ENCODE measurements at places on chromosomes 5 and 9.

- DNase-seq, result peak; percentile 4
Observed at GRCh38 chr5:179230061-179230461, 115.2 kb downstream of the ADAMTS2 start.

- DNase-seq, result no peak
Observed at GRCh38 chr9:74973714-74974113, 21.0 kb upstream of the C9orf40 start.

DNA sequence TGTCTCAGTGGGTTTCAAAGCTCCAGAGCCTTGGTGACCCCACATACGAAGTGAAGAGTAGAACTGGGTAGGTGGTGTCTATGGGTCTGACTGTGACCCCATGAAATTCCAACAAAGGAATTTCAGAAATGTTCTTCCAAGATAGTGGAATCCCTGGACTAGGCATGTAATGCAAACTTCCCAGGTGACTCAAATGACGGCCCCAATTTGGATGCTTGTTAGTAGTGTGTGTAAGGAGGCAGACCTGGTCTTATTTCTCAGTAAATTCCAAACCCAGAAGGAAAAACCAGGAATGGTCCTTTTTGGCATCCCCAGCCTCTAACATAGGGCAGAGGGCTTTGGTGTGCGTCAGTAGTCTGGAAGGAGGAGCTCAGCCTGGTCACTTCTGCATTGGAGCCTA is 43.6 kb upstream of the ABCA1 start:
- DNase-seq, result no peak

- DNase-seq, result peak; percentile 41
Observed at GRCh38 chr9:128340691-128341434, 536 bp downstream of the SLC27A4 start.

DNA sequence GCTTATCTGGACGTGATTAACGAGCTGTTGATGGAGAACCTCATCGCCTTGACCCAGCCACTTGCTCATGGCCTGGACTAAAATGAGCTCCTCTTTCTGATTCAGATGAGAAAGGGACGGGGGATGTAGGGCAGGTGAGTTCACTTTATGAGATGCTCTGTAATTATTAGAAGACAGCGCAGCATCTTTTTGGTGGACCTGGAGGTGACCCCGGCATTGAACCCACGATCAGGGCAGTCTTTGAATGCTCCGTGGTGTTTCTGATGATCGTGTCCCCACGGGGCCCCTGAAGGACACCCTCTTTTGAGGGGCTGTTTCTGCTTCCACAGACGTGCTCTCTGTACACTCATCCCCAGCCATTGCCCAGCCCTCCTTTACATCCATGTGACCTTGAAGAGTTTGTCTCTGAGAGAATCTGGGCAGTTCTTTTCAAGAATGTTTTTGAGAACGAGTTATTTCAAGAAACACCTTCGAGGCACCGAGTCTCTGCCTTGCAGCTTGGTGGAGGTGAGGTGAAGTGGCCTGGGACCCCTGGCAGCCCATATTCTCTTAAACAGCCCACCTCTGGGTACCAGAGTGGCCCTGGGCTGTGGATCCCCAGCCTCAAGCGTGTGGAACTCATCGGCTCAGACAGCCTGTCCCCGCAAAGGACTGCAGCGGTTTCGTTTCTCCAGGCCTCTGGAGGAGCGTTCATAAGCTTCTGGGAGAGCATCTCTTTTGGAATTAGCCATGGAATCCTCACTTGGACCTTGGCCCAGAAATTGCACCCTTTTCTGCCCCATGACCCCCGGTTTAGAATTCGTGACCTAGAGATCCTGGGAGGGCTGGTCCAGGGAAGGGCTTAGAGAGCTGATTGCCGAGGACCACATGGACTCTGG is 50.3 kb downstream of the COL5A1 start:
- no peak for DNase-seq

DNA sequence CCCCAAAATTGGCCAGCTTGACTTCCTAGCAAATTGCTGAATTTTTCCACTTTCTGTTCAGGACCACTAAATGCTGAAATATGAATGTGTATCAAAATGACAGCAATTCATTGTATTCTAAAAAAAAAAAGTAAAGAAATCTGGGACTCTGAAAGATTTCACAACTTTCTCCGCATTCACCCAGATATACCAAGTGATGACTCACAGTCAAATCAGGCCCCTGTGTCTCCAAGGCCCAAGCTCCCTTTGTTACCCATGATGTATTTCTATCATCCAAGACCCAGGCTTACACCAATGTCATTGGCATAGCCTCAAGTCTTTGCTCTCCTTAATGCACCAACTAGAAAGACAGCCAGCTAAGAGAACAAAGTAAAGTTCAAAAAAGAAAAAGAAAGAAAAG is 493.9 kb downstream of the NTRK2 start:
- DNase-seq, result no peak

GRCh38 chr5:59587489-59588337 is 305.8 kb downstream of the PDE4D start:
- DNase-seq, result no peak

DNA sequence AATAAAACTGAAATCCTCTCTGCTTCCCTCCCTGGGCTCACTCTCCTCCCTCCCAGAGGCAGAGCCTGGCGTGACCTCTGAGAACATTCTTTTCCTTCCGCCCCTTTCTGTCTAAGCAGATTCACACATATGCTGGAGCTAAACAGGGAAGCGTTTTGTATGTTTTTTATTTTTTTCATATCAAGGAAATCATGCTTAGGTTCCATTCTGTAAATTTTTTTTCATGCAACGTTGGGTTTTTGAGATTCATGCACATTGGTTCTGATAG is 20.2 kb upstream of the BARHL1 start:
- DNase-seq, result no peak

DNA sequence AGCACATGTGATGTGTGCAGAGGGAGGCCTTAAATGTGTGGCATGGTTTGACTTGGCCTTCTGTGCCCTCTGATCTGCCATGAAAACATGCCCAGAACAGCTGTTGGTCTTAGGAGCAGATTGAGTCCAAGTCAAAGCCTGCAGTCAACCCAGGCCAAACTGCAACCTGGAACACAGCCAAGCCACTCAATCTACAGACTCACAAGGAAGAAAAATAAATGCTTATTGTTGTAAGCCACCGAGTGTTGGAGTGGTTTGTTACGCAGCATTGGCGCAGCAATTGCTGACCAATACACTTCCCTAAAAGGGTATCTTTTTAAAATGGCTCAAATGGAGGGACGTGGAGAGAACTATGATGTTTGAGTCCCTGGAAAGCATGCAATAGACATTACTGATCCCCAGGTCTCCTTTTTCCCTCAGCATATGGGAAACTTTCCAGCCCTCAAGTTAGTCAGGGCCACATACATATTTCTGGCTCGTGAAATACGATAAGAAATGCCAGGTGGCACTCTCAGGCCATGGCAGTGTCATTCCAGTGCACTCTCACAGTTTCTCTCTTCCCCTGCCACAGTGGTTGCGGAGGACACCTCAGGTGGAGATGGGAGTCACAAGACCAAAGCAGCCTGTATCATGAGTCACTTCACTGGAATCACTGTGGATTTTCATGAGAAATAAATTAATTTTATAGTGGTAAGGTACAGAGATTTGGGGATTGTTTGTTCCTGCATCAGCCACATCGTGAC is 168.0 kb upstream of the ZNF618 start:
- no peak for DNase-seq

DNA sequence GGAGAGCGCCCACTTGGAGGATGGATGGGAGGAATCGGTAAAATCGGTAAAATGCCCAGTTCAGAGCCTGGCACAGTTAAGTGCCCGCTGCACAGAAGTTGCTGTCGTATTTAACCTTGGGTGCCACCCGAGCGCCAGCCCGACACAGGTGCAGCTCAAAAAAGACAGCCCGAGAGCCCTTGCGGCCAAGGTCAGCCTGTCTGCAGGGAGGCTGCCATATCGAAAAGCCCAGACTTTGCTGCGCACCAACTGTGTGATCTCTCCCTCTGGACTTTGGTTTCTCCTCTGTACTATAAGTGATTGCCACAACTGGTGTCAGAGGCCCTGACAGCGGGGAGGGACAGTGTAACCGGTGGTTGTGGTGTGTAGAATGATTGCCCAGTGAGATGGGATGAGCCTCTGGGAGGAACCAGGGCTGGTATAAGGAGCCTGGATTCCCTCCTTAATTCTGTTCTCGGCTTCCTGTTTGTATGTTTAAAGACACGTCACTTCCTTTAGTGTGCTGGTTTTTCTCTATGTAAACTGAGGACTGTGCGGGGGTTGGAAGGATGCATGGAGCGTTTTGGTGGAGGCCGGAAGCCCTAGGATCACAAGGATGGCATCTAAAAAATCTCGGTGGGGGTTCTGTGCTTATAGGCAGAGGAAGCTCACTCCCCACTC is 792 bp downstream of the NTMT1 start:
- DNase-seq, result peak; percentile 51

DNA sequence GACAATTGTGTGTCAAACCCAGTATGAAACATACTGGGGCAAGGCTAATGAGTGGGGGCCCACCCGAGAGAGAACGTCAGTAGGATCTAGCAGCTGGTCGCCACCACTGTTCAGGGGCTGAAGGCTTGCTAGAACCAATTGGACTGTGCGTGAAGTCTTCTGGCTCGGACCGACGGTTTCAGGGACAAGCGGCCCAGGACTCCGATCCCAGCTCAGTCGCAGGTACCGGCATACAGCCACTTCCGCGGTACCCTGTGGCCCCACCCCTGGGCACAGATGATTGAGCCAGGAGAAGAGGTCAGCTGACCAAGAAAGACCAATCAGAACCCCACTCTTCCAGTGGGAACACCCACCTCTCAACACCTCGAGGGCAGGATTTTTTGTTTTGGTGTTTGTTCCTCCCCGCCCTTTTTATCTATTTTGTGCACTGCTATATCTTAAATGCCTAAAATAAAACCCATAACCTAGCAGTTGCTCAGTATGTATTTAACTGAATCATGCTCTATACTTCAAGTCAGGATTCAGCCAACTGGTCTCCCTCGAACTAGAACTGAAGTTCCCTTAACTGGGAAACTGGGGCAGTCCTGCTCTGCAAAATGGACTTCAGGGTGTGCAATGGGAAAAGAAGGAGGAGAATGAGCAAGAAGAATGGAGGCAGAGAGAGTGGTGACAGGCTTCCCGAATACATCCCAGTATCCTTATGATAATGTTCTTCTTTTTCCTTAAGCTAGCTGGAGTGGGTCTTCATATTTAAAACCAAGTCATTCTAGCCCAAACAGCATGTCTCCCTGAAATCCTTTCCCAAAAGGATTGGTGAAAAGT is 21.1 kb upstream of the CPEB4 start:
- DNase-seq, result no peak

GRCh38 chr9:126643945-126644527 is 30.3 kb downstream of the LMX1B start:
- DNase-seq, result no peak

DNA sequence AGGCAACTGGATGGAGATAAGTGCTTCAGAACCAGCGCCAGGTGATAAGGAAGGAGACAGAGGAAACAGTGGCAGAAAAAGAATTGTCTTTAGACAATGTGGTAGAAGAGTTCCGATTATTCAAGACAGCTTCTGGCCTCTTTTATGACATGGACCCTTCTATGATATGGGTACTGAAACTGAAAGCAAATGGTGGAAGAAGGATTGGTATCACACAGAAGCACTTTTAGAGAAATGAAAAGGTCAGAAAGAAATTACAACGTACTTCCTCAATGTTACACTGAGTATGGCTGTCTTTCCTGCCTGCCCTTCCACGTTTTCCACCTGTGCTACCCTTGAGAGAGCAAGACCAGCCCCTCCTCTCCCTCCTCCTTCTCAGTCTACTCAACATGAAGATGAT is 959.3 kb downstream of the DNAH5 start:
- no peak for DNase-seq

- DNase-seq, result no peak
Observed at GRCh38 chr5:145778144-145778900, 56.8 kb downstream of the PRELID2 start.

- DNase-seq, result no peak
Observed at GRCh38 chr5:89315286-89316100, 432.5 kb upstream of the MEF2C start.

DNA sequence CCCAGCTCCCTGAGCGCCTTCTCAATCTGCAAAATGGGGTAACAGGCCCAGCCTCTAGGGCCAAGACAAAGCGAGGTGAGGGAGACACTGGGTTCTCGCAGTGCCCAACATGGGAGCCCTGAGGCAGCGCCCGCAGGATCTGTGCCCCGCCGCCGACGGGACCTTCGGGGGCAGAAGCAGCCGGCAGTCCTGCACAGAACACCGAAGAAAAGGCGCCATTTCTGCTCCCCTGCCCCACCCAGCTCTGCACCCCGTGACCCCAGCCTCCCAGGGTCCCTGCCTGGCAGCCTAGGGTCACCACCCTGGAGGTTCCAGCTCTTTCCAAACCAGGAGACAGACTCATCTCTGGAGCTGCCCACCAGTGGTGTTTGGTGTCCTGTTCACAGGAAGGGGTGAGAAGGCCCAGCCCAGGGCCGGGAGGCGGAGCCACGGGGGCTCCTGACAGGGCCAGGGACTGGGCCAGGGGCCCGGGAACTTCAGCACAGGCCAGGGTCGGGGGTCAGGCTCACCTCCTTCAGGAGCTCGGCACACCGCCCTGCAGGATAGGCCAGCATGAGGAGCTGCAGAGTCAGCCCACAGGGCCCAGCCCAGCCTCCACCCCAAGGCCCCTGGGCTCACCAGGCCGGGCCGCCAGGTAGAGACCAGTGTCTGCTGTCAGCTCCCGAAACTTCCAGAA is 3.3 kb downstream of the LCN8 start:
- DNase-seq, result no peak

GRCh38 chr5:61538722-61539501 is 206.9 kb downstream of the ZSWIM6 start:
- no peak for DNase-seq

GRCh38 chr5:10701567-10702039 is 59.4 kb downstream of the DAP start:
- DNase-seq, result peak; percentile 19

DNA sequence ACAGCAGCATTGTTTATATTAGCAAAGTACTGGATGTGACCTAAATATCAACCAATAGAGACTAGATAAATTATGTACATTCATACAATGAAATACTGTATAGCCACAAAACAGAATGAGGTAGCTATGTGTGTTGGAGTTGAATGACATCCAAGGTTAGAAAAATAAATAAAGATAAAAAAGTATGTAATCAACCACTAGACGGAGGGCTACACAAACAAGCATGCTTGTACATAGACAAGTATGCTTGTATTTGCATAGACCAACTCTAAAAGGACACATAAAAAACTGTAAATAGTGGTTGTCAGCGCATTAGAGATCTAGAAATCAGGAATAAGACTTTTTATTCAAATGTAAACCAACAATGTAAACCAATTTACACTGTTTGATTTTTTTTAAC is 3.0 kb downstream of the FEM1C start:
- no peak for DNase-seq

GRCh38 chr9:126055381-126055985 is 271.1 kb upstream of the MVB12B start:
- DNase-seq, result no peak

GRCh38 chr5:40521925-40522324 is 157.8 kb upstream of the PTGER4 start:
- DNase-seq, result no peak

DNA sequence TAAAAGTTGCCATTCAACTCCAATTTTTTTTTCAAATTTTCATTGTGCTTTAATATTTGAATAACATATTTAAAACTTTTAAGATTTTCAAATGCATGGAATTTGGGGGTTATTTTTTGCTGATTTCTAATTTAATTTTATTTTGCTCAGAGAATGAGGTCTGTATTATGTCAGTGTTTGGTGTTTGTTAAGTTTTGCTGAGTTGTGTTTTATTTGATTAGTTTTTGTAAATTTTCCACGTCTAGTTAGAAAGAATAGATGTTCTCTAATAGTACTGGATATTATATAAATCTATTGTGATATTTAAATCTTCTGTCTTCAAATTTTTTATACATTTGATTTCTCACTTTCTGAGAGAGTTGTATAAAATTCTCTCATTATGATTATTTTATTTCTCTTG is 145.9 kb downstream of the MACIR start:
- DNase-seq, result no peak

All from stimulated activated CD4-positive, alpha-beta T cell treated with anti-CD3 and anti-CD28 coated beads, Interleukin-2, amount 100 ng/mL, for 24 hours (primary cell).